ENCODE measurements at places on chromosomes 1 and 21.

DNA sequence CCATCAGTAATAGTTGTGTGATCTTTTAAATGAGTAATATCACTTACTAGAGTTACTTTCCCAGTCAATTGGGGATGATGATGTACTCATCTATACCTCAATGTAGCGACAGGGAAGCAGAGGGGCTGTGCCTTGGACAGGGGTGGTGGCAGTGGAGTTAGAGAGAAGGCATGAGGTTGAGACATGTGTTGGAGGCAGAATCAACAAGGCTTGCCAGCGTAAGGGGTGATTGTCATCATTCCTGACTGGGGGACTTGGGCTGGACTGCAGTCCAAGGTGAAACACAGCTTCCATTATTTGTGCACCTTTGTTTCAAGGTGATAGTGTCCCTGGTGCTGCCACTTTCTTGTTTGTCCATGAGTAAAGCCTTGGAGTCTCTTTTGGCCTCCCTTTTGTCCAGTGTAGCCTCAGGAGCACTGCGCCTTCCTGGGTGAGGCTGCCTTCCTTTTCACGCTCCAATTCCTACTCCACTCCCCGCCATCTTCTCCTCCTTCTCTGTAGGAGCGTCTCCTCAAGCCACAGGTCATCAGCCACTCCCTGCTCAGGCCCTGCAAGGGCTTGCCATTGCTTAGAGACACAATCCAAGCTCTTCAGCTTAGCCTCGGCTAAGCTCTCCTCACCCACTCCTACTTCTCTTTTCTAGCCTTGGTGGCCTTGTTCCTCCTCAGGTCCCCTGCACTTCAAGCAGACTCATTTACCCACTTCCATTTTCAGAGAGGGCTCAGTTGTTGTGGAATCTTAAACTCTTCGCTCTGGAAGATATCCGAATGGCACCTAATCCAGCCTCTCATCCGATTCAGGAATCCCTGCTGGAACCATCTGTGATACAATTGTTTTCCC, 77.6 kb upstream of the CD34 start:
- ATAC-seq = no peak
- H3K4me1 ChIP-seq = no peaks in the 10 kb centered on the region

- no peaks in the 10 kb centered on the region for H3K36me3 ChIP-seq
- ATAC-seq = no peak
- no peak overlapping the region for H3K4me3 ChIP-seq
- H3K27ac ChIP-seq = no peak overlapping the region
These were observed 124.6 kb upstream of the ZNF648 start for GRCh38 chr1:182185842-182186756.

- H3K4me3 ChIP-seq = no peak overlapping the region
- no peak overlapping the region for H3K27ac ChIP-seq
- no peak for ATAC-seq
- H3K36me3 ChIP-seq = no peaks in the 10 kb centered on the region
These were observed 400.6 kb downstream of the NTNG1 start for GRCh38 chr1:107541412-107541811.

- H3K4me1 ChIP-seq = no peaks in the 10 kb centered on the region
- H3K27ac ChIP-seq = no peak overlapping the region
- H3K4me3 ChIP-seq = no peak overlapping the region
- no peaks in the 10 kb centered on the region for H3K36me3 ChIP-seq
- ATAC-seq = no peak
These were observed 39.6 kb downstream of the ELAVL4 start for GRCh38 chr1:50148142-50148923.

GRCh38 chr1:162080472-162081015, 11.1 kb downstream of the NOS1AP start:
- H3K4me1 ChIP-seq = no peaks in the 10 kb centered on the region
- H3K4me3 ChIP-seq = no peak overlapping the region
- H3K27me3 ChIP-seq = peaks cover 39% of the 10 kb centered on the region
- no peaks in the 10 kb centered on the region for H3K36me3 ChIP-seq

- H3K27me3 ChIP-seq = no peaks in the 10 kb centered on the region
- peaks cover 12% of the 10 kb centered on the region for H3K4me1 ChIP-seq
- no peaks in the 10 kb centered on the region for H3K36me3 ChIP-seq
- peak; percentile 68 for ATAC-seq
- no peak overlapping the region for H3K27ac ChIP-seq
These were observed 108.8 kb downstream of the SYF2 start for GRCh38 chr1:25123551-25123950.

GRCh38 chr1:192522673-192523072, 52.9 kb upstream of the RGS1 start:
- H3K36me3 ChIP-seq = no peaks in the 10 kb centered on the region
- H3K4me3 ChIP-seq = no peak overlapping the region
- no peaks in the 10 kb centered on the region for H3K27me3 ChIP-seq
- no peak for ATAC-seq
- H3K27ac ChIP-seq = no peak overlapping the region

- no peaks in the 10 kb centered on the region for H3K4me1 ChIP-seq
- H3K27ac ChIP-seq = no peak overlapping the region
- no peak for ATAC-seq
- no peak overlapping the region for H3K4me3 ChIP-seq
These were observed 418.8 kb downstream of the PTPRU start for GRCh38 chr1:29655145-29655544.

- ATAC-seq = no peak
- H3K36me3 ChIP-seq = peaks cover 14% of the 10 kb centered on the region
- H3K27ac ChIP-seq = no peak overlapping the region
- H3K4me3 ChIP-seq = peak overlapping the region; percentile 55
- H3K27me3 ChIP-seq = no peaks in the 10 kb centered on the region
These were observed 5.1 kb upstream of the ZZZ3 start for GRCh38 chr1:77687519-77687906.

- H3K36me3 ChIP-seq = peaks cover 28% of the 10 kb centered on the region
- no peaks in the 10 kb centered on the region for H3K4me1 ChIP-seq
- no peaks in the 10 kb centered on the region for H3K27me3 ChIP-seq
These were observed 116.3 kb upstream of the HP1BP3 start for GRCh38 chr1:20903437-20903836.

DNA sequence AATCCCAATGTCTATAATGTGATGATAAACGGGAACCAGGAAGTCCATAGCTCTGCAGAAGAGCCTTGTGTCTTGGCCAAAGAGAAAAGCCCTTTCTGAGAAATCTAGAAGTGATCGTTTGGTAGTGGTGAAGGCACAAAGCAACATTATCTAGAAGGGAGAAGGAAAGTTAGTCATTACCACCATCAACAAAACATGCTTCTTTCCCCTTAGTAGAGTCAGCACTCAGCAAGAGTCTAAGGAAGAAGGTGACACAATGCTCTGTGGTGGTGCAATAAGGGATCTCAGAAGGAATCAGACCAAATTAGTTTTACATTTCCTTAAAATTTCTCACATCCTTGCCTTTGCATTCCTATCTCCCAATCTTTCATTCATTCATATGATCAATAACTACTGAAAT, 134.4 kb upstream of the PRDX6 start:
- H3K4me1 ChIP-seq = no peaks in the 10 kb centered on the region
- no peak for ATAC-seq
- H3K27ac ChIP-seq = no peak overlapping the region
- H3K27me3 ChIP-seq = no peaks in the 10 kb centered on the region
- H3K4me3 ChIP-seq = no peak overlapping the region

DNA sequence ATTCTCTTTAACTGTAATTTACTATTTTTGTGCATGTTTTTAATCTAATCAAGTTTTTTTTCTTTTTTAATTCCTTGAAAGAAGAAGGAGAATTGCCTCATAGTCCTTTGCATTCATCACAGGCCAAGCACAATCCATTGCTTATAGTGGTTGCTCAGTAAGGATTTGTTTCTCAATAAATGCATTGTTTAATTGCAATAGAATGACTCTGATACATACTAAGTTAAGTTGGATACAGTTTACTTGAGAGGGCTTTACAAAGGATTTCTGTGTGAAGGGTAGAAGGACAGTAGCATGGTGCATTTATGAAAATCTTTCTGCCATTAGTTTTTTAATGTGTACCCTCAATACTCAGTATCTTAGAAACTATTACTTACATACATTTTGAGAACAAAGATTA, 186.2 kb downstream of the LRRIQ3 start:
- peaks cover 5% of the 10 kb centered on the region for H3K4me1 ChIP-seq
- no peak overlapping the region for H3K4me3 ChIP-seq
- ATAC-seq = no peak
- no peak overlapping the region for H3K27ac ChIP-seq
- H3K27me3 ChIP-seq = no peaks in the 10 kb centered on the region
- no peaks in the 10 kb centered on the region for H3K36me3 ChIP-seq

DNA sequence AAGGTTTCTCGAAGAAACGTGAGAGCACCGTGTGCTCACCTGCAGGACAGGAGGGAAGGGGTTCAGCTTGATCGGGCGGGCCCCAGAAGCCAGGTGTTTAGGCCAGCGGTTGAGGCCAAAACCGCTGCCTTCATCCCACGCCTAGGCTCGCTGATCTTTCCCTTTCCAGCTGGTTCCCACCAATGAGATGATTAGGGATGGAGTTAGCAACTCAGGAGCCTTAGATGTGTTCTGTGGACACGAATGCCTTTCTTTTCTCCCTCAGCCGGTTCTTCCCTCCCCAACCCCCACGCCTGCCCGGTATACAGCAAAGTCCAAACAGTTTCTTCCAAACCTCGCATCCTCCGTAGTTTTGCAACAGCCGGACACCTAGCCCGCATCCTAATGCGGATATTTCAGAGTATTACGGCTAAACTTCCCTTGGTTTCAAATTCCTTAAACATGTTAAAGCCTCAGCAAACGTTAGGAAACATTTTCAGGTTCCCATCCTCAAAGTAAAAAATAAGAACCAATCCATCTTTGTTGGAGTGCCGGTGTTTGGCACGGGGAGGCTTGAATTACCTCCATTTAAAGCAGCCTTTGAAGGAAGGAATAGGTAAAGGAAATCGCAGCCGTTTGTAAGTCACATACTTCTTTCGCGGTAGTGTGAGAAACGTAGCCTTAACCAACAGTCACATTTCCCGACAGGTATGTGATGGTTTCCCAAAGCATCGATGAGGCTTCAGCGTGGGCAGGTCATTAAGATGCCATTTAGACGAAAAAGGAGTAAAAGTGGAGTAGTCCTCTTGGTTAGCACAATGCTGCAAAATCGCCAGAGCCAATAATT, 1.1 kb downstream of the LRRC8C start:
- peak overlapping the region; percentile 93 for H3K27ac ChIP-seq
- no peaks in the 10 kb centered on the region for H3K27me3 ChIP-seq
- ATAC-seq = peak; percentile 5

DNA sequence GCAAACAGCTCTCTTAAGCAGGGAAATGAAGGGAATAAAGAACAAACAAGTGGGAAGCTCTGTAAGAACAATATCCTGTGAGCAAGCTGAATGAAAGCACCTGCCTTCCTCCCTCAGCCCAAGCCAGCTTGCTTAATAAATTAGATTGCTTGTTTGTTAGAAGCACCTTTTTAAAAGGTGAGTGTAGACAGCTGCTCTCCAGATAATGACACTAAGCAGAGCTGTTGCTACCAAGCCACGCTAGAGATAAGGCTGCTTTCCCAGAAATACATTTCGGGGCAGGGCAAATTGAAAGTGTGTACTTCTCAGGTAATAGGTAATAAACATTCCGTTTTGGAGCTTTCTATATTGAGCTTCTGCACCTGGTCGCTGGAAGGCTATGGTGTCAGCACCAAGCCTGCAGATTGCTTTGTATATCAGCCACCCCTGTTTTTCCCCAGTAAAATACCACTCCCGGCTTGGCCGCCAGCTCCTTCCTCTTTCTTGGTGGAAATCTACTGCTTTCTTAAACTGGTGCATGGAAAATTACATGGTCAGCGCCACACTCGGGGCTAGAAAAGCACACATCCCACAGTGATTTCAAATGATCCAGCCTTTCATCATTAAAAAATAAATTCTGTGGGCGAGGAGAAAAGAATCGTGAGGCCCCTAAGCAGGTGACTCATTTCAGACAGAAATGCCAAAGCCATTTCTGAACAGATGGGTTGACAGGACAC, 151.3 kb downstream of the ETS2 start:
- H3K4me3 ChIP-seq = no peak overlapping the region
- peaks cover 5% of the 10 kb centered on the region for H3K27me3 ChIP-seq
- H3K27ac ChIP-seq = no peak overlapping the region
- no peak for ATAC-seq

GRCh38 chr21:44849616-44850130, 23.8 kb downstream of the PTTG1IP start:
- H3K4me1 ChIP-seq = peaks cover 6% of the 10 kb centered on the region
- no peak overlapping the region for H3K27ac ChIP-seq
- H3K27me3 ChIP-seq = no peaks in the 10 kb centered on the region
- H3K36me3 ChIP-seq = peaks cover 61% of the 10 kb centered on the region
- no peak overlapping the region for H3K4me3 ChIP-seq

DNA sequence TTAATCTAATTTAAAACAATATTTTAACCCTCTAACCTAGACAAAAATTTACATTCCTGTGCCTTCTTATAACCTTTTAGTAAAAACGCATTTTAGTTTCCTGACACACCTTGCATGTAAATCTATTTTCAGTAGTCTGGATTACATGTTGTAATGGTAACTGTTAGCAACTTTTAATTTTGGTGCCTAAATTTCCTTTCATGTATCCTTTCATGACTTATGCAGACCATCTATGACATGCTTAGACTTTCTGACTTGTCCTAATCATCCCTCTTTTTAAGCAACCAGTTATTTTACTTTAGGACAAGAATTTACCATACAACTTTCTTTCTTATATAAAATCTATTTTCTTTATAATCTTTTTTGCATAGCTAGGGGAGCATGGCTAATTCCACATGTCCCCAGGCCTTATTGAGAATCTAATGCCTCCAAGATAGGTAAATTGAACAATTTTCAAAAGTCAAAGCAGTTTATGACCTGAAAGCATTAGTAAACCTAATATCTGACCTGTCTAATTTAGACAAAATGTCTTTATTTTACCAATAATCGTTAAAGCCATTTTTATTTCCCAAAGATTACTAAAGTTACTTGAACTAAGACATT, 57.5 kb upstream of the IL12RB2 start:
- ATAC-seq = no peak
- H3K27ac ChIP-seq = no peak overlapping the region
- H3K27me3 ChIP-seq = no peaks in the 10 kb centered on the region
- no peaks in the 10 kb centered on the region for H3K4me1 ChIP-seq
- no peak overlapping the region for H3K4me3 ChIP-seq
- H3K36me3 ChIP-seq = peaks cover 53% of the 10 kb centered on the region

GRCh38 chr1:25106352-25106751, 126.0 kb downstream of the SYF2 start:
- H3K4me1 ChIP-seq = peaks cover 14% of the 10 kb centered on the region
- H3K27me3 ChIP-seq = no peaks in the 10 kb centered on the region
- no peak overlapping the region for H3K27ac ChIP-seq
- H3K36me3 ChIP-seq = no peaks in the 10 kb centered on the region
- H3K4me3 ChIP-seq = peak overlapping the region; percentile 23

GRCh38 chr1:30145723-30146303, 577.6 kb downstream of the MATN1 start:
- peak overlapping the region; percentile 20 for H3K27ac ChIP-seq
- peaks cover 5% of the 10 kb centered on the region for H3K4me1 ChIP-seq
- ATAC-seq = no peak
- peaks cover 28% of the 10 kb centered on the region for H3K27me3 ChIP-seq
- H3K4me3 ChIP-seq = no peak overlapping the region

DNA sequence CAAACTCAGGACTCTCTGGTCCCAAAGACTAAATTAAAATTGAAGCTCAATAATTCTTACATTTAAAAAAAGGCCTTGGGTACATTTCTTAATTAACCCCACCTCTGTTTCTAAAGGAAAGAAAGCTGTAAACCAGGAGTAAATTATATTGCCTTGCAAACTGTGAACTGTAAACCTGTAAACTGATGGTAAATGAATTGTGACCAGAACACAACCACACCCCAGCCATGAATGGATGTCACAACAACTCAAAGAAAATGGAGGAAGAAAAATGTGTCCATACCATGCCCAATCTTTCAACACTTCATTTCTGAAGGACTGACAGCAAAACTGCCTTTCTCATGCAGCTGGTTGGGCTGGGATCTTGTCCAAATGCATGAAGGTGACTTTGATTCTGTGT, 171.3 kb upstream of the C1orf87 start:
- no peak for ATAC-seq
- no peaks in the 10 kb centered on the region for H3K4me1 ChIP-seq
